ENCODE measurements at places on chromosomes 16 and 17.
A peak's percentile ranks its signal among the peaks of the same experiment; 100 is the strongest.

DNA sequence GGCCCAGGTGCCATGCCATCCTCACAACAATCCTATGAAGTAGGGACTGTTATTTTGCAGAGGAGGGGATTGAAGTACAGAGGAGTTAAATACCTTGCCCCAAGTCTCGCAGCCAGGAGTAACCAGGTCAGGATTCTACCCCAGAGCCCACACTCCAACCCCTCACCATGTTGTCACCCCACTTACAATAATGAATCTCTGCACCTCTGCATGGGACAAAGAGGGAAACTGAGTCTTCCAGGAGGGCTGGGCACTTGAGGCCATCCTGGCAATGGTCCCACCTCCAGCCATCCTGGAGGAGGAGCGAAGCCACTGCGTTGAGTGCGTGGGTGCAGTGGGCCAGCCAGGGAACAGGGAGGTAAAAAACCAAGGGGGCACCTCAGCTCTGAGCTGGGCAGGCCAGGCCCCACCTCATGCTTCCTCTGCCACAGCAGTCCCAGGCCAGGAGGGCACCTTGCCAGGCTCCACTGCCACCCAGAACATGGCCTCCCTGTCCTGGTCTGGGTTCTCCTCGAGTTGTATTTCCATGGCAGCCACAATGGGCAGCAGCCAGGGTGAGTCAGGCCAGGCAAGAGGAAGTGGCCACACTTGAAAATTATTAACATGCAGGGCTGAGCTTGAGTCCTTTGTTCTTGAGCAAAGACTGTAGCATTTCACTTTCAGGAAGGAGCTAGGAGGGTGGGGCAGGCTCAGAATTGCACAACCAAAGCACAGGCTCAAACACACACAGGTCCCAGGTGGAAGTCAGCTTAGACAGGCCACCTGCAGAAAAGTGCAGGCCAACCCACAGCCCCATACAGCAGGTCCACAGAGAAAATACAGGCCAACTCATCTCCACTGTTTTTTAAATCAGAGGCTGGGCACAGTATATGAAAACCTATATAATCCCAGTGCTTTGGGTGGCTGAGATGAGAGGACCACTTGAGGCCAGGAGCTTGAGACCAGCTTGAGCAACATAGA, 52.1 kb downstream of the CUEDC1 start:
- no peak for DNase-seq

GRCh38 chr16:90037276-90037675, 18.0 kb upstream of the DBNDD1 start:
- DNase-seq: no peak

DNA sequence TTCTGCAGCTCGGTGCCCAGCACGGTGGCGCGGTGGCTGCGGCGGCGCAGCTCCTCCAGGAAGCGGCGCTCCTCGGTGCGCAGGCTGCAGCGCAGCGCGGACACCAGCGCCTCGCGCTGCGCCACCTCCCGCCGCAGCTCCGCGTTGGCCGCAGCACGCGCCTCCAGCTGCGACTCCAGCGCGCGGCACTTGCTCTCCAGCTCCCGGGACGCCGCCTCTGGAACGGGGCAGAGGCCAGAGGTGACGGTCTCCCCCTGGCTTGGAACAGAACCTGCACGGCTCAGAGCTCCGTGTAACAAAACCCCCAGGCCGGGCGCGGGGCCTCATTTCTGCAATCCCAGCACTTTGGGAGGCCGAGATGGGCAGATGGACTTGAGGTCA, 13.2 kb upstream of the CLUH start:
- DNase-seq: peak; percentile 53

- no peak for DNase-seq
Observed at GRCh38 chr17:40015998-40016985, 1.1 kb downstream of the CSF3 start.

DNA sequence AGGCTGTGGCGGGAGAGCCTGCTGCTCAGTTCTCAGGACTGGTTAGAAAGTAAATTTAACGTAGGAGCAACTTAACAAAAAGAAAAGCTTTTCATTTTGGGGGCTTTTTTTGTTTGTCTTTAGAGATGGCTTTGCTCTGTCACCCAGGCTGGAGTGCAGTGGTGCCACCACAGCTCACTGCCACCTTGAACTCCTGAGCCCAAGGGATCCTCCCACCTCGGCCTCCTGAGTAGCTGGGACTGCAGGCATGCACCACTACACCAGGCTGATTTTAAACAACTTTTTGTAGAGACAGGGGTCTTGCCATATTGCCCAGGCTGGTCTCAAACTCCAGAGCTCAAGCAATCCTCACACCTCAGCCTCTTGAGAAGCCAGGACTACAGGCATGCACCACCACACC, 205.0 kb downstream of the RPTOR start:
- no peak for DNase-seq

- DNase-seq: no peak
Observed at GRCh38 chr16:2481676-2482075, 6.7 kb downstream of the TBC1D24 start.

DNA sequence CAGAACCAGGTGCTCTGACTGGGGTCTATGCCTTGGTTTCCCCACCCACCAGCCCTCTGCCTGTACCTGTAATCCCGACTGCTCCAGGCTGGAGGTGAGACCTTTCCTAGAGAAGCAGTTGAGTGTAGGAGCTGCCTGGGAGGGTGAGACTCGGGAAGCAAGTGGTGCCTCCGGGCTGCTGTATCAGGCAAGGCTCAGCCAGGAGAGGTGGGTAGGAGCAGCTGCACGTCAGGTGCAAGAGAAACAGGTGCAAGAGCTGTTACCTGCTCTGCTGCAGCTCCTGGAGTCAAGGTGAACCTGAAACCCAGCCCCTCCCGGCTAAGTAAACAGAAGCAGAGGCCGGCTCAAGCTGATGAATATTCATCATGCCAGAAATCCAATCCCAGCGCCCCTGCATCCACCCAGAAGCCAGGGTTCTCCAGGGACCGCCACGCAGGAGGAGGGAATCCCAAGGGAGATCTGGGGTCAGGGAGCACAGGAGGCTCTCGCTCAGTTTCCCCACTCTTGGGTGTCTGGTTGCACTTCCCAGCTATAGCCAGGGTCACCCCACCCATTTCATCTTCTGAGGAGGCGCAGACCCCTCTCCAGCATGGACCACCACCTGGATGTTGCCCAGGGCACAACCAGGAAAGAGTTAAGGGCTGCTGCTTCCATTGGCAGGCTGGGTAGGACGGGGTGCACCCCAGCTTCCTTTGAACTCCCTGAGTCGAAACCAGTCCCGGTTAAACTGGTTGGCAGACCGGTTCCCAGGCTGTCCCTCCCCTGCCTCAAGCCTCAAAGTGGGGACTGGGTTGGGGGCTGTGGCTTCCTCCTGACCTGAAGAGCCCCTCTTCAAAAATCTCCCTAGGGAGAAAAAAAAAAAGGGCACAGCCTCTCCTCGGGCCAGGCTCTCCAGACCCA, at the start of gene PRR15L:
TSS of gene PRR15L (minus strand) at position 293 of the 900 bp plus-strand sequence. CDS start 4,649 bp downstream, outside the sequence.
- DNase-seq: no peak

GRCh38 chr17:67374329-67375053, 2.6 kb upstream of the PITPNC1 start:
- peak; percentile 86 for DNase-seq

Measured in stimulated activated CD4-positive, alpha-beta T cell treated with anti-CD3 and anti-CD28 coated beads, Interleukin-1b, Interleukin-23, amount 100 ng/mL, for 4 hours (primary cell).